ENCODE measurements at places on chromosomes 6 and 20.

DNA sequence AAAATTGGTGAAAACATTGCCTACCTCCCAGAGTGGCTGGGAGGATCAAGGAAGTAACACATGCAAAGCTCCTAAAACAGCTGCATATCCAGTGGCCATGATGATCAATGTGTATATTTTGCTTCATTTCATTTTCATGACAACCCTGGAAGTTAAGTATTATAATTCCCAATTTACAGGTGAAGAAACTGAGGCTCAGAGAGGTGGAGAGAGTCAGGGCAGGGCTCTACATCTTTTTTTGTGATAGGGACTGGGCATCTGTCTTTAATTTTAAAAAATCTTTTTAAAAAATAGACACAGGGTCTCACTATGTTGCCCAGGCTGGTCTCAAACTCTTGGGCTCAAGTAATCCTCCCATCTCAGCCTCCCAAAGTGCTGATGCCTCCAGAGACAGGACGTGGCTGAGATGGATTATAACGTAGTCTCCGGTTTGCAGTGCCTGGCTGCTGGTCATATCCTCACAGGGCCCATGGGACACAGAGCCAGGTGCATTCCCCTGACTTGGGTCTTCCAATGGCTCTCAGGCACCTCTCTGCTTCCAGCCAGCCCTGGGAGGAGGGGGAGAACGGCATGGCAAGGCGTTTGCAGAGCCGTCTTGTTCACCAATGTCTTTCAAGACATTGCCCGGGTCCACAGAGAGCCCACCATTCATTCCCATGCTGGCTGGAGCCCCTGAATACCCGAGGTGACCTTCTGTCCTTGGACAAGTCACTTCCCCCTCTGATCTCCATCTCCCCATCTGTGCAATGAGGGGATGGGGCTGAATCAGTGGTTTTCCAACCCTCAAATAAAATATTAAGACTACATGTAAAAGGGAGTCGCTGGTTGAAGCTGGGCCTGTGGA is 38.3 kb downstream of the HNF4A start:
- DNase-seq = no peak

DNA sequence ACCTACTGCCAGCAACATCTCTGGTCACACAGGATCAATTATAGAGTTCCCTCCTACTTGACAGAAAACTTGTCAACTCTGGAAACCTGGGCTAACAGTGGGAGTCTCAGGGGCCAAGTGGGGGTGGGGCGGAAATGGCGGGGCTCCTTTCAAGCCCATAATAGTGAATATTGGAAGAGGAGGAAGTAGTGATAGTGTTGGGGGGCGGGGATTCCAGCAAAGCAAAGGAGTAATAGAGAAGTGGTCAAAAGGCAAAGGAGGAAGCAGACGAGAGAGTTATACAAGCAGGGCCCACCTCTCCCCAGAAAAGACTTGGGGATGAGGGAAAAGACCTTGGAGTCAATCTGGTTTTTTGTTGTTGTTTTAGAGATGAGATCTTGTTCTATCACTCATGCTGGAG is 2.1 kb downstream of the DEF6 start:
- no peak for DNase-seq

GRCh38 chr6:156953479-156954146 is 176.4 kb downstream of the ARID1B start:
- DNase-seq = no peak

GRCh38 chr6:36113049-36113448 is 17.3 kb upstream of the MAPK13 start:
- no peak for DNase-seq

GRCh38 chr6:135030532-135031178 is 24.0 kb downstream of the HBS1L start:
- DNase-seq = no peak

DNA sequence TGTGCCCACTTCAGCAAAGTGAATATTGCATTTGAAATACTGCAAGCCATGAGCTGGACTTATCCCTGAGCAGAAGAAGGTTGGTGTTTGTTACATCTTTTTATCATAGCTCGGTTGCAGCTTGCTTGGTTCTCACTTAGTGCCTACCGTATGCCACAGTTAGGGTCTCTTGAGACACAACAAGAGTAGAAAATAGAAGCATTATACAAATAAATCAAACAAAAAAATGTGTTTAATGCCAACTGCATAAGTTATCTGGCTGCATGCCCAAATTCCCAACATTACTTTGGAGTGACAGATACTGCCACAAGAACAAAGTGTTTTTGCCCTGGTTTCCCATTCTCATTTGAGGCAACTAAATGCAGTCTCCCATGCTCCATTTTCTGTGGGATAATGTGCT is 53.9 kb upstream of the LAMP5 start:
- no peak for DNase-seq

- no peak for DNase-seq
Observed at GRCh38 chr6:80259118-80259517, 152.6 kb downstream of the BCKDHB start.

Measured in stimulated activated CD8-positive, alpha-beta memory T cell treated with anti-CD3 and anti-CD28 coated beads, Interleukin-15, amount 100 ng/mL, for 4 hours (primary cell).